ENCODE measurements at places on chromosomes 12 and 14.

DNA sequence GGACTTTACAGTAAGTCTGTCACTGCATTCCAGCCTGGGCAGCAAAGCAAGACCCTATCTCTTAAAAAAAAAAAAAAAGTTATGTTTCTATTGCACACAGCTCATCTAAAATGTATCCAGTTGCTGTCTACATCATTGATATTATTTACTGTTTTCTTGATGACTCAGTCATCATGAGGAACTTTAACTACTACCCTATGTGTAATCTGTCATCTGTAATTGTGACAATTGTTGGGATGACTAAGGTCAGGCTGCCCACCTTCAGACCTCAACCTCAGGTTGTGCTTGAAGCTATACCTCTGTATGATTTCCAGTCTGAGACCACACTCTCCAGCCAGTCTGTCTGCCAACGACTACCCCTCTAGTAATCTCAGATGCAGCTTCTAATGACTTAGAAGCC lies 15.3 kb downstream of the PPP1R13B start:
- DNase-seq = no peak

- no peak for DNase-seq
Measured at GRCh38 chr14:68361231-68361630, 431.6 kb downstream of the ZFP36L1 start.

DNA sequence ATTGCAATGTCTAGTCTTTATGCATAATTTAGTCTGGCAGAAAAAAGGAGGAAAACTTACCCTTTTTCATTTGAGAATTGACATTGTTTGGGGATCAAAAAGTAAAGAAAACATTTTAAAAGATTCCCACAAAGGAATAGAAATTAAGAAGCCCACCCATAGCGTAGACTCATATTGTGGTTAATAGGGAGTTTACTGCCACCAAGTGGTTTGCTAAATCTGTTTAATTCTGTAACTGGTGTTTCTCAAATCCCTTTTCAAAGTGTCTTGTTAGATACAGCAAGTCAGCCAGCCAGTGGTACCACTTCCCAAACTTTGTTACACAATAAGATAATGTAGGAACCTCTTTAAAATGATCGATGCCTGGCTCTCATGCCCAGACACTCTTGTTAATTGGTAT lies 180.3 kb downstream of the IPO8 start:
- no peak for DNase-seq

DNA sequence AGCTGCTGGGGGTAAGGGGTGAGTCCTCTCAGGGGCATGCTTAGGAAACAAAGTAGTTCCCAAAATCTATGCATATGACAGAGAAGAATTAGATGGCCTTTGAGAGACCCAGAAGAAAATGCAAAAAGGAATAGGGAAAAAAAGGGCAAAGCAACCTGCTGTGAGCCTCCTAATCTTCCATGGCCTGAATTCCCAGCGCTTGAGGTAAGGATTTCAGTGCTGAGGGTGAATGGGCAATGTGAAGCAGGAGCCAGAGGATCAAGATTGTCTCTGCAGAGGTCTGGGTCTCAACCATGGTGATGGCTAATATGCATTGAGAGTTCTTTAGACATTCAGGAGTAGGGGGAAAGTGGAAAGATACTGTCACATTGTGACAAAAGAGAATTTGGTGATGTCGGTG lies 31.5 kb downstream of the GPR65 start:
- no peak for DNase-seq

DNA sequence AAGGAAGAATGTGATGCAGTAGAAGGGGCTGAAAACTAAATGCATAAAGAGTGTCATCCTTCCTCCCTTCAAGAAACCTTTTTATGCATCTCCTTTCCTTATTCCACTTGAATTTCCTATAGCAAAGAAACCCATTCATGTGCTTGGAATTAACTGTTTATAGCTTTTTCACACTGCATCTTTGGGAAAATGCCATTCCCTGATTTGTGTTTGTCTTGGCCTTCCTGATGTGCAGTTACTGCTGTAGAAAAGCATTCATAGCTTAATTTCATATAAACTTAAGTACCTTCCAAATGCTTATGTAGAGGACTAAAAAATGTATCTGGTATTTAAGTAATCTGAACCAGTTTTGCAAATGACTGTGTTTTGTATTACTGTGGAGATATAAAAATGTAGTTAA lies 61.8 kb downstream of the SDR9C7 start:
- DNase-seq = no peak

- no peak for DNase-seq
Measured at GRCh38 chr12:132130690-132131089, 13.4 kb downstream of the DDX51 start.

DNA sequence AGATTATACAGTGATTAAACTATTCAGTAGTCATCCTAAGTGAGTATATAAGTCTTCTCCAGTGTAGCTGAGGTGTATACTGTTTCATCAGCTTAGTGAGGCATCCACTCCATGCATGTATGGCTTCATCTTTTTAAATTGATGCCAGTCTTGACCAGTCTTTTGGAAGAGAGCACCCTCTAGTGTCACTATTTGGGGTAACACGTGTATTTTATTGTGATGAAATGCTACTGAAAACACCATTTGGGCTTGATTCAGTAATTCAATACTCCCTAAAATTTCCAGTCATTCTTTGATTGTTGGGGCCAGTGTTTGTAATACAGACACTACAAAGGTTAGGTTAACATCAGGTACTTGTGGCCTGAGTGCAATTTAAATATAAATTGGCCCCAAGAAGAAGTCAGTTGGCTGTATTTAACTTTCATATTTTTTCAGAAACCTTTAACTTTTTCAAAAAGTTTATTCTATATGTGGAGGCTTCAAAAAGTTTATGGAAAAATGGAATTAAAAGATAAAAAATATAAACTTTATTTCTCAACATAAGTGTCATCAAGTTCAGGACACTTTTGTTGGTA lies 35.3 kb downstream of the MIPOL1 start:
- DNase-seq = no peak

DNA sequence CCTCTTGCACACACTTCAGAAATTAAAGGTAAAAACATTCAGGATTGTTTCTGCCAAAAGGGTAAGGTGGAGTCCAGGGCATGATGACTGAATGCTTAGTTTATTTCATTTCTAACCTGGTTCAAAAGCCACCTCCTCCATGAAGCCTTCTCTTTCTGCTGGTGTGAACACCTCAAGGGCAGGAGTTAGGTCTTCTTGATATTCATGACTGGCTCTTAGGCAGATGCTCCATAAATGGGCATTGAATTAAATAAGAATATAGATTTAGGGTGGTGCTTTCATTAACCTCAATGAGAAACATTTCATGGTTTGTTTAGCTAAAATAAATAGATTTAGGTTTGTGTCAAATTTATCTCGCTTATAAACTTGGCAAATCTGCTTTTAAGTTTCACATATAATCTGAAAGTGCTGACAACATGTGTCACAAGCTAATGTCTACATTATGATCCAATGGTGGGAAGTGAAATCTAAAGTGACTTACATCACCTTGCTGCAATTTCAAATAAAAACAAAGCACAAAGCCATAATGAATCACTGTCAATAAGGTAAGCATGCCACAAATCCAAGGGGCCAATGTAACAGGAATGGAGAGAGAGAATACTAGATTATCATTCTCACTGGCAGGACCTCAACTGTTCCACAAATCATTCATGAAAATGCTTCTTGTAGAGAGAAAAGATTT lies 72.7 kb upstream of the GRIP1 start:
- DNase-seq = no peak

- DNase-seq = no peak
Measured at GRCh38 chr12:102095677-102096263, 24.1 kb downstream of the NUP37 start.

- no peak for DNase-seq
Measured at GRCh38 chr12:11748903-11749302, 99.4 kb downstream of the ETV6 start.

GRCh38 chr14:58533446-58533845 lies 104.3 kb upstream of the DACT1 start:
- no peak for DNase-seq

GRCh38 chr14:62428429-62429203 lies 616.6 kb downstream of the KCNH5 start:
- no peak for DNase-seq

DNA sequence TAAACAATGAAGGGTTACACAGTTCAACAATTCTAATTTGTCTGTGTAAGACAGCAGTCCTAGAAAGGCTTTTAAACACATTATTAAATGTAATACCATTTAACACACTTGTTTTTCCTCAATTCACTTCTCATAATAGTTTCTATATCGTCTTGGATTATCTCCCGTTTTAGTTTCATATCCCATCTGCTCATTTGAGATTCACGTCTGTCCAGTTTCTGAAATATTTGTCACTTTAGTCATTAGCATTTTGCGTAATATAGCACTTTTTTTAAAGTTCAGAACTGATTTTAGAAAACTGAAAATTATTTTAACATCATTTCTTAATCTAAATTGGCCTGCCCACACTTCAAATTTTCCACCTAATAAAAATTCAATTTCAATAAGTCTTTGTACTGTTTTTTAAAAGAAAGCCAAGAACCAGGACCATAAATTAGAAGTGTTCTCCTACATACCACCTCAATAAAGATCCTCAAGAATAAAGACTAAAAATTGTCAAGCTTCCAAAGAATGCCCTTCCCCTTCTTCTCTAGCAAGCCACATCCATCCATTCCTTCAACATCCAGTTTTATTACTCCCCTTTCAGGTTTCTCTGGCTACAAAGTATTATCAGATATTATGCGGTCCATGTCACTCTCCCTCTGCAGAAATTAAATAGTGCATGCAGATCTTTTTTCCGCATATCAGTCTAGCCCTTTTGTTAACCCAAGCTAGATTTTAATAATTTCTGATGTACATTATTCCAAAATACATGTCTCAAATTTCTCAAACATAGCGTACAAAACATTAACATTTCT lies 11.9 kb downstream of the MED13L start:
- DNase-seq = no peak

DNA sequence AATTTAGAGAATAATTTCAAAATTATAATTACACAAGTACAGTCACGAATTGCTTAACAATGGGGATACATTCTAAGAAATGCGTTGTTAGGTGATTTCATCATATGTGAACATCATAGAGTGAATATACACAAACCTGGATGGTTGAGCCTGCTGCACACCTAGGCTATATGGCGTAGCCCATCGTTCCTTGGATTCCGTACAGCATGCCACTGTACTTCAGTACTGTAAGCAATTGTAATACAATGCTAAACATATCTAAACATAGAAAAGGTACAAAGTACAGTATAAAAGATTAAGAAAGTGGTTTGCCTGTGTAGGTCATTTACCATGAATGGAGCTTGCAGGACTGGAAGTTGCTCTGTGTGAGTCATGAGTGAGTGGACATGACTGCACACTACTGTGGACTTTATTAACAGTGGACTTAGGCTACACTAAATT lies 286.2 kb downstream of the CACNA1C start:
- no peak for DNase-seq

DNA sequence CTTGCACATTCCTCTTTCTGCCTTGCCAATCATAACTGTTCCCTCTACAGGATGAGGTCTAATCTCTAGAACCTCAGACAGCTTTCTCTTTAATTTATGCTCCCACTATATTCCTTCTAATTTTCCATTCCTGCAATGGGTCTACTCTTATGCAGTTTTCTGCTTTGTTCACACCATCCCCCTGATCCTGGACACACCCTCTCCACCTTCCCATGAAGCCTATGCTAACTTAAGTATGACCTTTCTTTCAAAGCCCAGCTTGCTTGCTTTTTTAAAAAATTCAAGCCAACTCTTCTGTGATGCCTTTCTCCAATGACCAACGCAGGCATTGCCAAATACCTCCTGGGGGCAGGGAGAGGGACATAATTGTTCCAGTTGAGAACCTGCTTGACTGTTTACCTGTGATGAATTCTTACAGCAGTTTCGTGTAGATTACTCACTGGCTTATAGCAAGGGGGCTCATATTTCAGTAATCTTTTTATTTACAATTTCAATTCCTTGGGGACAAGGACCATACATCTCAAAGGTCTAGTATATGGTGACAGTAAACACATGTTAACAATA lies 7.8 kb downstream of the SLC38A1 start:
- DNase-seq = no peak

DNA sequence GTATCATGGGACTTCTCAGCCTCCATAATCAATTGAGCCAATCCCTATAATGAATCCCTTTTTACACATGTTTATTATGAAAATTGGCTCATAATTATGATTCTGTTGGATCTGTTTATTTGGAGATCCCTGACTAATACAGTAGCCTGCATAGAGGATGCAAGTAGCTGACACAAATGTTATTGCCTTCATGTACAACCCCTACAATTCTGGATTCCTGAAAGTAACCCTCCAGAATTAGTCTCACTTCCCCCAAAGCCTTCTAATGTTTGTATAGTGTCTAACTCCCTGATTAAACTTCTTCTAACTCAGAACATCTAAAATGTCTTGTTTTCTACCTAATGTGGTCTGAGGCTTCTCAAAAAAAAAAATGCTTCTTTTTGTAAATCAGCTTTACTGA lies 6.6 kb upstream of the SMIM10L1 start:
- no peak for DNase-seq

DNA sequence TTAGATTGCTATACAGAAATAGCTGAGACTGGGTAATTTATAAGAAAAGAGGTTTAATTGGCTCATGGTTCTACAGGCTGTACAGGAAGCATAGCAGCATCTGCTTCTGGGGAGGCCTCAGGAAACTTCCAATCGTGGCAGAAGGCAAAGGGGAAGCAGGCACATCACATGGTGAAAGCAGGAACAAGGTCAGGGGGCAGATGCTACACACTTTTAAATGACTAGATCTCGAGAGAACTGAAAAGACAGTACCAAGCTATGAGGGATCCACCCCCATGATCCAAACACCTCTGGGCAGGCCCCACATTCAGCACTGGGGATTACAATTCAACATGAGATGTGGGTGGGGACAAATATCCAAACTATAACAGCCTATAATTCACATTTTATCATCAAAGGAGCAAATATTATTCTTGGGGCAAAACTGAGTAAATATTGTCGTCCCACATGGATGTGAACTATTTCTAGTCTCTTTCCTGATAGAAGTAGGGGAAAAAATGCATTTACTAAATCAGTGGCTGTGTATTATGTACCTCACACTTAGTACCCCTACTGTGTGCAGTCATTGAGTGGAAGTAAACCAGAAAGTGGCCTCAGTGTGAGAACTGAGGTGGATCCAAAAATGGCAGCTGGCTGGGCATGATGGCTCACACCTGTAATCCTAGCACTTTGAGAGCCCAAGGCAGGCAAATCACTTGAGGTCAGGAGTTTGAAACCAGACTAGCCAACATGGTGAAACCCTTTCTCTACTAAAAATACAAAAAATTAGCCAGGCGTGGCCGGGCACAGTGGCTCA lies 25.4 kb upstream of the A2ML1 start:
- DNase-seq = no peak

GRCh38 chr12:14471497-14471896 lies 96.2 kb downstream of the PLBD1 start:
- no peak for DNase-seq

GRCh38 chr12:64147011-64147631 lies 75.0 kb downstream of the KICS2 start:
- no peak for DNase-seq

- no peak for DNase-seq
Measured at GRCh38 chr14:55059333-55059732, 7.9 kb downstream of the MAPK1IP1L start.

GRCh38 chr14:55188686-55189295 lies 2.6 kb downstream of the DLGAP5 start:
- DNase-seq = no peak

- DNase-seq = no peak
Measured at GRCh38 chr12:80894179-80894578, 43.6 kb downstream of the LIN7A start.

Data from cortex of kidney (tissue), 1 donor.